ENCODE measurements at places on chromosomes 12 and 14.

GRCh38 chr14:52485350-52485960, 66.8 kb downstream of the TXNDC16 start:
- DNase-seq: no peak

- DNase-seq: no peak
Measured at GRCh38 chr14:85943192-85943591, 413.2 kb downstream of the FLRT2 start.

DNA sequence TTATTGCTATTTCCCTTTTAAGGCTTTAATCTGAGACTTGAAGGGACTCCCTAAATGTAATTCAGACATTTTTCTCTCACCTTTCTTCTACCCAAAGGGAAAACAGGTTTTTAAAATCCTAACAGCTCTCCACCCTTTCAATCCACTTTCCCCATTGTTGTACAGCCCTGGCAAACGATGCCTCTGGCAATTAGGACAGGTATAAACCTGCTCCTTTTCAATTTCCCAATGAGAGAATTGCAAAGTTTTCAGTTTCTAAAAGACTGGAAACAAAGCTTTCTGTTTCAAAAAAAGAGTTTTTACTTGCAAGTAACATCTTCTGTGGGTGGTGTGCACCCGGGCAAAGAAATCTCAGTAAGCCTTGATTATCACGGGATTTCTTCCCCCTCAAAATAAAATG, 131.2 kb downstream of the HMGA2 start:
- DNase-seq: no peak

GRCh38 chr12:9756170-9756569, 4.5 kb downstream of the CD69 start:
- no peak for DNase-seq

GRCh38 chr12:100953217-100953616, 158.6 kb downstream of the ANO4 start:
- DNase-seq: no peak

DNA sequence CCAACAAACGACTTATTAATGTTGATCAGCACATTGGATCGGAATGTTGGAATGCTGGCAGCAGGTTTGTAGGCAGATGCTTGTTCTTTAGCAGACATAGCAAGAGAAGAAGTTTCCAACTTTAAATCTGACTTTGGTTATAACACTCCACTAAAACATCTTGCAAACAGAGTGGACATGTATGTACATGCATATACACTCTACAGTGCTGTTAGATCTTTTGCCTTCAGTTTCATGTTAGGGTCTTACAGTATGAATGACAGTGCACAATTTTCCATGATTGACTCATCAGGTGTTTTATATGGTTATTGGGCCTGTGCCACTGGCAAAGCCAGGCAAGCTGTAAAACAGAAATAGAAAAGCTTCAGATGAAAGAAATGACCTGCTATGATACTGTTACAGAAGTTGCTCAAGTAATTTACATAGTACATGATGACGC, 14.3 kb upstream of the DHRS7 start:
- DNase-seq: no peak

GRCh38 chr12:10739157-10740118, 16.3 kb upstream of the YBX3 start:
- no peak for DNase-seq

DNA sequence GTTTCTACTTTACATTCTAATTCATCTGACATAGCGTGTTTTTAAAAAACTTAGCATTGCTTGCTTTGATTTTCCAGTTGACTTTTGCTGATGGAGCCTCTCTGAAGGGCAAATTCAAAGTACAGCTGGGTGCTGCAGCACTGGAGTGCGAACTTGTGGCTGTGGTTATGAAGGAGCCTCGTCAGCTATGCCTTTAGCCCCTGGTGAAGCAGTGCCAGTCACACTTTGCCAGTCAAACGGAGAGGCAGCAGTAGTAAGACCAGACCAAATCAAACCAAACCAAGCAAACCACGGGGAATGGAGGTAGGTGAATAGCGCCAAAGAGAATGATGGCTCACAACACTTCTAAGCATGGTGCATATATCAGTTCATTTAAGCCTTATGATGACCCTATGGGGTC, 15.1 kb upstream of the SLC38A2 start:
- DNase-seq: no peak

DNA sequence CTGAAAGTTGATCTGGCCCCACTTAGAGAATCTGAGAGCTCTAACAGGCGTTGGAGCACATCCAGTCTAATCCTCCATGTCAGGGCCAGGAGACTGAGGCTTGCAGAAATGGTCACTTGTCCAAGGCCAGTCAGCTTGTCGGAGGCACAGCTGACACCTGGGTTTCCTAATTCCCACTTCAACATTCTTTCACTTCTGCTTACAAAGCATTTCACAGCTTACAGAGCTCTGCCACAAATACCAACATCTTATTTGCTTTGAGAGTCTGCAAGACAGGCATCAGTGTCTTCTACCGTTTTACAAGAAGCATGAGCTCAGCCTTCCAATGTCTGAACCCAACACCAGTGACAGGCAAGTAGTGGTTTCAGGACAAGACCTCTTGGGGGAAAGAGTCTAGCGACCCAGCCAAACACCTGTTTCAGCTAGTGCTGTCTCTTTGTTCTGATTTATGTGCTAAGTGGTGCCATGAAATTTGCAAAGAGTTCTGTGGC, 31.8 kb downstream of the ISCA2 start:
- no peak for DNase-seq
